Thyroid gland (tissue), 4 donors: ENCODE measurements at places on chromosomes 4 and X. TPM values are rescaled to one million over a fixed set of nuclear protein-coding genes. Genes with fewer than 3 reads are reported as not detected.

GRCh38 chr4:6696611-6697010 is 2.9 kb downstream of the S100P start:
- no peaks in the 10 kb centered on the region for H3K27me3 ChIP-seq
- no peak overlapping the region for H3K4me3 ChIP-seq
- H3K36me3 ChIP-seq: no peaks in the 10 kb centered on the region

DNA sequence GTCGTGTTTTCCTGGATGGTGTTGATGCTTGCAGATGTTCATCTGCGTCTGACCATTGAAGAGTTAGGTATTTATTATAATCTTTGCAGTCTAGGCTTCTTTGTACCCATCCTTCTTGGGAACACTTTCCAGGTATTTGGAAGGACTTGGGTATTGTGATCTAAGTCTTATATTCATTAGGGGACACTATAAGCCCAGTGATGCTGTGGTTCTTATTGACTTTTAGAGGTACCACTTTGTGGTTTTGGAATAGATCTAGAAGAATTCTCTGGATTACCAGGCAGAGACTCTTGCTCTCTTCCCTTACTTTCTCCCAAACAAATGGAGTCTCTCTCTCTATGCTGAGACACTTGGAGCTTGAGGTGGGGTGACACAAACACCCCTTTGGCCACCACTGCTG is 41.6 kb downstream of the AFM start:
- H3K27ac ChIP-seq: no peak overlapping the region
- H3K27me3 ChIP-seq: no peaks in the 10 kb centered on the region

GRCh38 chr4:84238247-84239090 is 260.6 kb downstream of the NKX6-1 start:
- no peak for DNase-seq
- H3K4me1 ChIP-seq: peaks cover 6% of the 10 kb centered on the region
- H3K27me3 ChIP-seq: no peaks in the 10 kb centered on the region
- no peak overlapping the region for H3K4me3 ChIP-seq
- H3K27ac ChIP-seq: no peak overlapping the region

DNA sequence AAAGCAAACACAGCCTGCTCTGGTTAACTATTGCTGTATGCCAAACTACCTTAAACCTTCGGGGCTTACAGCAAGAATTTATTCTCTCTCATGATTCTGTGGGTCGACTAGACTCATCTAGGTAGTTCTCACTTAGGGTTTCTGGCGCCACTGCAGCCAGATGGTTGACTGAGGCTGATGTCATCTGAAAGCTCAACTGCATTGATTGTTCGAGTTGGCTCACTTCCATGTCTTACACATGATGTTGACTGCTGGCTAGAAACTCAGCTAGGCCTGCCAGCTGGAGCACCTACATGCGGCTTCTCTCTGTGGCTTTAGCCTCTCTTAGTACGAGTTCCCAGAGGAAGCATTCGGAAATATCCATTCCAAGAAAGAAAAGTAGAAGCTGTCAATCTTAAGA is 103.2 kb downstream of the SRPX start:
- no peaks in the 10 kb centered on the region for H3K36me3 ChIP-seq
- H3K27me3 ChIP-seq: no peaks in the 10 kb centered on the region
- H3K4me1 ChIP-seq: no peaks in the 10 kb centered on the region
- DNase-seq: no peak

Gene CT55
- total RNA-seq: not detected

Gene FHIP1A
- 72.9 TPM for total RNA-seq

Gene NAA10
- 58.7 TPM for total RNA-seq

Gene C1GALT1C1
- total RNA-seq: 36.3 TPM

Gene TREX2
- total RNA-seq: 8.9 TPM
